ENCODE measurements at places on chromosomes 11 and 22.
A peak's percentile ranks its signal among the peaks of the same experiment; 100 is the strongest.

GRCh38 chr22:35154937-35155387 lies 89.0 kb downstream of the ISX start:
- DNase-seq, result peak; percentile 55

GRCh38 chr11:109026891-109027489 lies 362.1 kb downstream of the DDX10 start:
- DNase-seq, result no peak

DNA sequence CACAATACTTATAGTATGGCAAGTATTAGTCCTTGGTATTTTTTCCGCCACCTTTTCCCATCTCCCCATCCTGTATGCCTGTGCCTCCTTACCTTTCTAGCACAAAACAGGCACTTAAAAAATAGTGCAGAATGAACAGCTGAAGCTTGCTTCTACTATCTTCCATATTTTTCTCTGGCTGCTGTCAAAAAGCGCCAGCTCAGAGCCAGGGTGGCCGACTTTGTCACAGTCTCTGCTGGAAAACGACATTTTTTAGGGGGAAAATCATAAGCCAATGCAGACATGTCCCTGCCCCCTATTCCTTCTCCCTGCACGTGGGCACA lies 26.5 kb upstream of the ROBO3 start:
- no peak for DNase-seq

- no peak for DNase-seq
Observed at GRCh38 chr22:48951836-48952235, 875.8 kb downstream of the BRD1 start.

DNA sequence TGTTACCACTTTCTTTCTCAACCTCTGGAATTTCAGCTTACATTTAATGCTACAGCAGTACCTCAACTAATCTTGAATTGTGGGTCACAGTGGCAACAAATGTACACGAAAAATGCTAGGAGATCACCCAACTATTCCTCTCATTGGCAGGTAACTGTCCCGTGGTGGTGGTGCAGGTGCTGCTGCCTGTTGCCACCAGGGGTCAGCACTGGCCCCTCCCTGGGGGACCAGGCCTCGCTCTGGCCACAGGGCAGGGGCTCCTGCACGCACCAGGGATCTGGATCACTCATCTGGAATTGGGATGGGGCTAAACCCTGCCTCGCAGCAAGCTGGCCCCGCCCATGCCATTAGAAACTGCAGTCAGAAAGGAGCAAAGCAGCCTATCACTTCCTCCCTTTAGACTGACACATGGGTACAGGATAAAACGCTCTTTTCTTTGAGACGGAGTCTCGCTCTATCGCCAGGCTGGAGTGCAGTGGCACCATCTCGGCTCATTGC lies 6.9 kb upstream of the POLDIP3 start:
- DNase-seq, result no peak

DNA sequence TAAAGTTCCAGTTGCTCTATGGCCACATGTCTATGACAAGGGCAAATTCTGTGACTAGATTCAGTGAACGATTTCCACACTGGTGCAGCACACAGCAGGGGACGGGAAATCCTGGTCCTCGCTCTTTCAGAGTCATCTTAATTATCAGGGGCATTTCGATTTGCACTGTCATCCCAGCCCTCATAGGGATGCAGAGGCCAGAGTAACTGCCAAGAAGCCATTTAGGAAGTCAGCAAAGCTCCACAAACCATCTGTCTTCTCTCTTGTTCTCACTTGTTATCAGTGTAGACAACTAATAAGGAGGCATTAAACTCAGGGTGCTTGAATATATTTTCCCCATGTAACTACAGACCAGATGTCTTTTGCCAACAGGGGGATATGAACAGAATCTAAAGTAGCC lies 151.7 kb downstream of the STK33 start:
- no peak for DNase-seq

DNA sequence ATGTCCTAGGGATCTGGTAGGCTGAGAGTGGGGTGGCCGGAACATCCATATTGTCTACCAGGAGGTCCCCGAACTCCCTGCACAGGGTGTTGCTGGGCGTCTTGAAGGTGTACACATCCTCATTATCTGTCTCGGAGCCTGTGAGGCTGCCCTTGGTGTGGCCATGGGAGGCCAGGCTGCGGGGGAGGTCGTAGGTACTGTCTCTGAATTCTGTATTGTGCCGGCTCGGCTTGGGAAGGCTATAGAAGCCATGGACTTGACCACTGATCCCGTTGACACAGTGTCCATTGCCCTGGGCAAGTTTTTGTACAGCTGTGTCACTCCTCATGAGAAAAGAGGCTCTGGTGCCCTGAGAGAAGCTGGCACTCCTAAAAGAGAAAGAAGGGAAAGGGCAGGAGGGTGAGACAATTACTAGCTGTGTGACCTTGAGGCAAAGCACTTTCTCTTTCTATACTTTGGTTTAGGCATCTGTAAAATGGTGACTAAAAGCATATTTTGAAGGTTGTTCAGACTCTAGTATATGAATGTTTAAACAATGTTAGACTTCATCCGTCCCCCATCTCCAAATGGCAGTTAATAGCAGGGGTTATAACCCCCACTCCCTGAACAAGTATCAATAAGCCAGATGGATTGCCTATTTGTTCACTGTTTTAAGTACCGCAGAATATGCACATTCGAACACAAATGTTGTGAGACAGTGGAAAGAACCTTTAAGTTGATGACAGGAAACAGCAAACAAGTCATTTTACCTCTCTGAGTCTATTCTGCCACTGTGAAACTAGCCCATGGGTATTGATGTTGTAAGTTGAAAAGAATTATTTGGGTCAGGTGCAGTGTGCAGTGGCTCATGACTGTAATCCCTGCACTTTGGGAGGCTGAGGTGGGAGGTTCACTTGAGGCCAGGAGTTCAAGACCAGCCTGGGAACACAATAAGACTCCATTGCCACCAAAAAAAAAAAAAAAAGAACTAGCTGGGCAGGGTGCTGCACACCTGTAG lies 38.3 kb downstream of the USP35 start:
- no peak for DNase-seq

DNA sequence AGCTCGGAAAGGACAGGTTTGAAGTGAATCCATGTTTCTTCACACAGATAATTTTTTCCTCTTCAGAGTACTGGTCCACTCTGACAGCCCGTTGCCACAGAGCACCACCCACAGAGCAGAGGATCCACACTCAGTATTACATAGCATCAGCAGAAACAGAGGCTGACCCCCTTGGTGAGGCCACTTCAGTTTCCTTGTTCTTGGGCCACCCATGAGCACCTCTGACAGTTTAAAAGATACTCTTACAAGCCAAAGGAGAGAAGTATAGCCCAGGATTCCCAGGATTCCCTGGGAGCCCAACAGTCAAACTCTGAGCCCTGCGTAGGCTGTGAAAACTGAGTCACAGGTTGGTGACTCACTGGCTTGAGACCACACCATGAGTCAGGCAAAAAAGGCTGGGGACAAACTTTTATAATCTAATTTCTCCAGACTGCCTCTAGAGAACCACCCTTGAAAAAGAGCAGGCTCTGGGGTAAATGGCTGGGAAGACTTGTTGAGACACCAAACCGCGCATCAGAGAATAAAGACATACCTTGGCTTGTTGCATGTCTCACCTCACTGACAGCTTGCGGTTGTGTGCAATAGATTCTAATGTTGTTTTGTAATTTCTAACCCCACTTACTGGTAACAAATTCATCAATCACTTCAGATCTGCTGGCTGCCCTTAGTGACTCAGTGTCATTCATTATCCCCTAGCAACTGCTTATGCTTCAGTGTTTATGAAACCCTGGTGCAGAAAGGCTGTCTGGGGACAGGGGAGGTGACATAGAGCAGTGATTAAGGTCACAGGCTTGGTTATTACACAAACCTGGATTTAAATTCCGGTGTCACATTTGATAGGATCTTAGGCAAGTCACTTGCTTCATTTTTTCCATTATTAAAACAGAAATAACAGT lies 56.9 kb upstream of the PRSS23 start:
- DNase-seq, result peak; percentile 96

DNA sequence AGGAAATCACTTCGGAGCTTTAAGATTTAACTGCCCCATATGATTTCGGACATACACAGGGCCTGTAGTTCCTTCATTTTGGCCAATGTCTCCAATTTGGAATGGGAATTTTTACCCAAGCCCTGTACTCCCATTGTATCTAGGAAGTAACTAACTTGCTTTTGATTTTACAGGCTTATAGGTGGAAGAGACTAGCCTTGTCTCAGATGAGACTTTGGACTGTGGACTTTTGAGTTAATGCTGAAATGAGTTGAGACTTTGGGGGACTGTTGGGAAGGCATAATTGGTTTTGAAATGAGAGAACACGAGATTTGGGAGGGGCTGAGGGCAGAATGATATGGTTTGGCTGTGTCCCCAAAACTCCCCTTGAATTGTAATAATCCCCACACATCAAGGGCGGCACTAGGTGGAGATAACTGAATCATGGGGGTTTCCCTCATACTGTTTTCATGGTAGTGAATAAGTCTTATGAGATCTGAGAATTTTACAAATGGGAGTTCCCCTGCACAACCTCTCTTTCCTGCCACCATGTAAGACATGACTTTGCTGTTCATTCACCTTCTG lies 130.5 kb downstream of the LARGE1 start:
- DNase-seq, result no peak

GRCh38 chr11:103987629-103988594 lies 48.5 kb upstream of the DDI1 start:
- peak; percentile 3 for DNase-seq

DNA sequence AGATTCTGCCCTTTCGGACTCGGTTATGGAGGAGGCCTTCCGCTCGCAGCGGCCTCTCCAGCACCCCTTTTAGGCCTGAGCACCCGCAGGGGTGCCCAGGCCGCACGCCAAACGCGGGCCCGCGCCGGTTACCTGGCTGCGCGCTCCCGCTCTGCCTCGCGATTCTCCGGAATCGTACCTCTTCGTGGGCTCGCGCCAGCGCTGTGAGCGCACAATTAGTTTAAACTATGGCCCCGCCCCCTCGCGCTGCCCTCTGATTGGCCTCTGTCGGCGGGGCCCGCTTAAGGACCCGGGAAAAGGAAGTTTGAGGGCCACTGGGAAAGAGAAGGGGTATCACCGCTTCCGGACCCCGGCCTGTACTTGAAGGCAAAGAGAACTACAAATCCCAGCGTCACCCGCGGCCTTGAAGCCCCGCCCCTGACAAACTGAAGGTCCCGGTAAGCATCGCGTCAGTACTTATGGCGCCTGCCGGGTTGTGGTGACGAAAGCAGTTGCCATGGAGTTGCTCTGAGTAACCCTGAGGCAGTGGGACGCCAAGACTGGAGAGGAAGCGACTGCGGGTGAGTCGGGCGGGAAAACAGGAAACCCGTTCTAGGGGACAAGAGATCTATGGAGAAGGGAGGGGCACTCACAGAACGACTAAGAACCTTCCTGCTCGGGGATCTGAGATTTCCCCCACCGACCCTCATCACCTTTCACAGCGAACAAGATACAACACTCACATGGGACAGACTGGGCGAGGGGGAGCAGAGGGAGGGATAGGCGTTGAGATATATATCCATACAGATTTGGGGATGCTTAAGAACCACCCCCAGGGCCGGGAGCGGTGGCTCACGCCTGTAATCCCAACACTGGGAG lies at the start of the genes LRRC51 and NUMA1:
LRRC51 (plus strand) TSS at position 525 of the 858 bp plus-strand sequence. CDS start 8,234 bp downstream, outside the sequence.
NUMA1 (minus strand) TSS at position 217 of the 858 bp plus-strand sequence. CDS start 44,599 bp downstream, outside the sequence.
- DNase-seq, result peak; percentile 100

- no peak for DNase-seq
Observed at GRCh38 chr11:118746988-118747585, 43.9 kb downstream of the DDX6 start.

DNA sequence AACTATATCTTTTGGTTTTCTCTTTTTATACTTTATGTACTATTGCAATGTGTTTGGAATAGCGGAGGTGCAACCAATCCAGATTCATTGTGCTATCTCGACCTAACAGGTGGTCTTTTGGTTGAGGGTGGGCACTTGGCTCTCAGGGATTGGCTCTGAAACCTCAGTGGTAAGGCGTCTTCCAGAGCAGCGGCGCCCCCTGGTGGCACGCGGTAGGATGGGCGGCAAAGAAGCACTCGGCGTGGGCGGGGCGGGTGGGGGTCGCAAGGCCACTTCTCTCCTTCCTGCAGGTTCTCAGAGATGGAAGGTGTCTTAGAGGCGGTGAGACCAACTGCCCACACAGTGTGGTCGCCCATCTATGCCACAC lies 19.2 kb upstream of the PLET1 start:
- DNase-seq, result peak; percentile 49

DNA sequence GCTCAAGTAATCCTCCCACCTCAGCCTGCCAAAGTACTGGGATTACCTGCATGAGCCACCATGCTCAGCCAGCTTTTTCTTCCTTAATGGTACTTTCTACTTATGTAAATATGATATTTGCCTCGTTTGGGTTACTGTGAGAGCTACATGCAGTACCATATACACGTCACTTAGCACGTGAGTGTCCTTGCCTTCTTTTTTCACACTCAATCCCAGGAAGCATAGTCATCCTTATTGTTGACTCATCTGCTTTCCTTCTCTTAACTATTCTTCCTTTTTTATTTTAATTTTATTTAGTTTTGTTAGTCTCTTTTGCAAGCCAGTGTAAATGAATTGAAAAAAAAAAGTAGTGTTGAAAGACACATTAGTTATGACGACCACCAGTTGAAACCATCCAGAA lies 205.9 kb downstream of the HIPK3 start:
- DNase-seq, result peak; percentile 38

- peak; percentile 40 for DNase-seq
Observed at GRCh38 chr22:20430720-20431510, 6.7 kb downstream of the SCARF2 start.

DNA sequence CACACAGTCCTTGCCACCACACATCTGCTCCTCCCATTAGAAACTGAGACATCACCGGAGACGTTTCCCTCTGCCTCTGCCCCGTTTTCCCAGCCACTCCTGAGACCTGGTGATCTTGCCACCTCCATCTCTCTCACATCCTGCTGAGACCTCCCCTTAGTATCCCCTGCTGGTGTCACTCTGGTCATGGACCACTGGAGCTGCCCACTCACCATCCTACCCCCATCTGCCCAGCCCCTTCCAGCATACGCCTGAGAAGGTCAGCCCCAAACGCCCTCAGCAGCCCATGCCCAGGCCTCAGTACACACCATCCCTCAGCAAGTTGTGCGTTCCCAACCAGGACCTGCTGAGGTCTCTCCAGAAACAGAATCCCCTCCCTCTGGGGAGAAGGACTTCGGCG lies 64.3 kb downstream of the SHANK2 start:
- no peak for DNase-seq

GRCh38 chr11:102603576-102603975 lies 21.6 kb downstream of the MMP20 start:
- DNase-seq, result no peak

- no peak for DNase-seq
Observed at GRCh38 chr11:68369756-68370155, 57.4 kb downstream of the LRP5 start.

- no peak for DNase-seq
Observed at GRCh38 chr11:125947419-125948277, 1.8 kb downstream of the VSIG10L2 start.

GRCh38 chr22:45526768-45527360 lies 24.2 kb downstream of the FBLN1 start:
- DNase-seq, result no peak

- DNase-seq, result no peak
Observed at GRCh38 chr11:24297461-24297860, 199.4 kb upstream of the LUZP2 start.

DNA sequence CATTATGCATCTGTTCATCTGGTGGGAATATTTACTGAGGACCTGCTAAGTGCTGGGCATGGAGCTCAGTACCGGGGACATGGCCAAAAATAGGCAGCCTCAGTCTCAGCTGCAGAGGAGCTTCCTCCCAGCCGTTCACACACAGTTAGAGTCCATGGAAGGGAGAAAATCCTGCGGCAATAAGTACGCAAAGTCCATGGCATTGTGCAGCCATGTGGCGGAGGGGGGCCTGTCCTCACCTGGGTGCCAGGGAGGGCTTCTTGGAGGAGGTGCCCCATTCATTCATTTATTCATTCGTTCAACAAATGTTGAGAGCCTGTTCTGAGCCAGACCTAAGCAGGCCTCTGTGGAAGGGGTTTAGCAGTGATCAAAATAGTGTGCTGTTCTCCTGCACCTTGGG lies 59.3 kb upstream of the ANO1 start:
- no peak for DNase-seq

GRCh38 chr11:64415286-64415685 lies 56.3 kb downstream of the RPS6KA4 start:
- no peak for DNase-seq
